Activated naive CD4-positive, alpha-beta T cell treated with anti-CD3 and anti-CD28 coated beads, Interleukin-2, amount 50 U/mL, for 16 hours (primary cell): ENCODE measurements at places on chromosomes 6 and 20.

DNA sequence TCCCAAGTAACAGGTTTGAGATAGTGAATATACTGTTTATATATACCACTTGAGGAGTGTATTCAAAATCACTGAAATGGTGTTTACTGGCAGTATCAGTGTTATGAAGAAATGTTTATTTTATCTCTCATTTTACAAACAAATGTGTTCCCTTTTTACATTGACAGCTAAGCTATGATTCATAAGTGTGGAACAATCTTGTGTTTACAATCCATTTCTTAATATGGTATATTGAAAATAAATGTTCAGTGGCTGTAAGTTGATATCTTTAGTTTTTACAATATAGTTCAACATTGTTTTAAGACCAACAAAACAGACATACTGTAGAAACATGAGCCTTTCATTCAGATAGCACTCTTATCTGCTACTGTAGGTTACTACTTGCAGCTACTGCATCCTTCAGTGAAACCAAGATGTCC is 14.3 kb downstream of the PHF3 start:
- no peak for DNase-seq

GRCh38 chr20:14932040-14932439 is 594.6 kb upstream of the FLRT3 start:
- no peak for DNase-seq

- no peak for DNase-seq
Measured at GRCh38 chr6:161498359-161498758, 224.5 kb upstream of the AGPAT4 start.

DNA sequence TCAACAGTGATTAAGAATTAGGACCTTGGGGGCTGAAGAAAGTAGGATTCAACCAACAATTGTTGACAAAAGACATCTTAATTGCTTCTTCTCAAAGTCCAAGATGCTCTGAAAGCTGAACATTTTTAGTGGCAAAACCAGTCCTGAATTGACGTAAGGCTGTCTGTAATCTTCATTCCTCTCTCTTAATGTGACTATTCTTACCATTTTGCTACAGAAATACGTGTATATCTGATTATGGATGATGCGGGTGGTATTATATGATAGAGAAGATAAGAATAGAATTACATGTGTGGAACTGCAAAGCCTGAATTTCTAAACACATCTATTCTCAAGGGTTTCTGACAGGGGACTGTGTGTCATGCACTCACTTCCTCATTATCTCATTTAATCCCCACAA is 130.3 kb upstream of the SASH1 start:
- no peak for DNase-seq

GRCh38 chr6:124870611-124871459 is 91.4 kb upstream of the RNF217 start:
- DNase-seq = no peak

DNA sequence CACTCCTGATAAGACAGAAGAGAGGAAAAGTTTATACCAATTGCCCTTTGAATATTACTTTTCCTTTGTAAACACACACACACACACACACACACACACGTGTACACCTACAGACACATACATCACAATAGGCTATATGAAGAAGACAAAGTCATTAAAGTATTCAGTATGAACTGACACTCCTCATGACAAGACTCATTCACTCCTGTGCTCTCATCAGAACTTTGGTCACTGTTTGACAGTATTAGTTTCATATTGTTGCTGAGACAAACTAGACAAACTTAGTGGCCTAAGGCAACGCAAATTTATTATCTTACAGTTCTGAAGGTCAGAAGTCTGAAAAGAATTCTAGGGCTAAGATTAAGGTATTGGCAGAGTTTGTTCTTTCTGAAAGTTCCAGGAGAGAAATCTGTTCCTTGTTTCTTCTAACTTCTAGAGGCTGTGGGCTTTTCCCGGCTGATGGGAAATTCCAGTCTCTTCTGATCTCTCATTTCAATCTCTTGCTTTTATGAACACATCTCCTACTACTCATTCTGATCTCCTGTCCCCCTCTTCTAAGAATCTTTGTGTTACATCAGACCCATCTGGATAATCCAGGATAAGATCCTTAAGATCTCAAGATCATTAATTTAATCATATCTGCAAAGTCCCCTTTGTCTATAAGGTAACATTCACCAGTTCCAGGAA is 171.3 kb downstream of the HACE1 start:
- no peak for DNase-seq
